Stimulated activated CD4-positive, alpha-beta T cell treated with anti-CD3 and anti-CD28 coated beads, Interleukin-4, amount 100 ng/mL, for 1 hour (primary cell): ENCODE measurements at places on chromosomes 1 and 21.

DNA sequence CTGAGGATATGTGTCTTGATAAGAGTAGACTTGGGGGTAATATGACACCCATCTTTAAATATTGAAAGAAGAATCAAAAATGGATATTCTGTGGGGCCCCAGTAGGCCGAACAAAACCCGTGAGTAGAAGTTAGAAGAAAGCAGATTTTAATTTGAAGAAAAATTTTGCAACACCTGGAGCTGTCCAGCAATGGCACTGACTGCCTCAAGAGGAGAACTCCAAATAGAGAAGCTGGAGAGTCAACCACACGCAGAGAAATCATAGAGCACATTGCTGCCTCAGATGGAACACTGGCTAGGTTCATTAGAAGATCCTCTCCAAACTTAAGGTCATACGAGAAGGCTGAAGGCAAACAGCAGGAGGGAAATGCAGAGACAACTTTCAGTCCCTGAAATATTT is 6.8 kb downstream of the NHLH1 start:
- DNase-seq: no peak

- no peak for DNase-seq
These were observed 299.8 kb downstream of the DISC1 start for GRCh38 chr1:231926340-231926739.

- DNase-seq: no peak
These were observed 640.2 kb upstream of the PKN2 start for GRCh38 chr1:88043834-88044233.

GRCh38 chr21:33108228-33108627 is 38.3 kb downstream of the OLIG1 start:
- no peak for DNase-seq

- DNase-seq: no peak
These were observed 74.6 kb downstream of the CTH start for GRCh38 chr1:70485624-70486023.

DNA sequence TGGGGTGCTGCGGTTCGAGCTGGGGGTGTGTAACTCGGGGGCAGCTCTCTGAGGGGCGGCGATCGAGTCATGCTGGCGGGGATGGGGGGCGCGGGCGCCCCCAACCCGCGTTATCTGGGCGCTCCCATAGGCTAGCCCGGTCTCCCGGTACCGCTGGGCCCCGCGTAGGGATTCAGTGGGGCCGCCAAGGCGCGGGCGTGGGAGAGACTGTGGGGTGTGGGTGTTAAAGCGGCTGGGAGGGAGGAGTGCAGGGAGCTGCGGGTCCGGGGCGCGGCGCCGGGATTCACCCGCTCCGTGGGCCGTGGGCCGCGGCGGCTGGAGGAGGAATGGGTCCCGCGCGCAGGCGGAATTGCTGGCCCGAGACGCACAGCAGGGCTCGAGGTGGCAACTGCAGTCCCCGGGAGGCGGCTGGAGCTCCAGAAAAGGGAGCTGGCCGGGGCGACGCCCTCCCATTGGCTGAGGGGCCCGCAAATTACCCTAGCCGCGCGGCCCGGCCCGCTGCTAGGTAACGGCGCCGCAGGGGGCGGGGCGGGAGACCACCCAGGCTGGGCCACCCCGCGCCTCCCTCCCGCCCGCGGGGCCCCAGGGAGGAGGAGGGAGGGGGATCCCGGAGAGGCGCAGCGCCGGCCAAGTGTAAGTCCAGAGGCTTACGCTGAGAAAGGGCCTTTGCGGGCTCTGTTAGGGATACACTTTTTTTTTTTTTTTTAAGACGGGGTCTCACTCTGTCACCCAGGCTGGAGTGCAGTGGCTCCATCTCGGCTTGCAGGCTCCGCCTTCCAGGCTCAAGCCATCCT is at the start of gene PTCH2:
Gene PTCH2, minus strand, starts transcription at position 392 of the 794 bp plus-strand sequence. Its CDS starts 321 bp downstream, at position 71.
- peak; percentile 24 for DNase-seq

- no peak for DNase-seq
These were observed 78.8 kb downstream of the C1orf21 start for GRCh38 chr1:184465489-184466146.

GRCh38 chr1:8858888-8859706 is 19.4 kb downstream of the ENO1 start:
- no peak for DNase-seq

GRCh38 chr21:28337315-28337714 is 655.4 kb downstream of the LTN1 start:
- DNase-seq: no peak

GRCh38 chr21:45528028-45528705 is 14.1 kb downstream of the SLC19A1 start:
- no peak for DNase-seq

DNA sequence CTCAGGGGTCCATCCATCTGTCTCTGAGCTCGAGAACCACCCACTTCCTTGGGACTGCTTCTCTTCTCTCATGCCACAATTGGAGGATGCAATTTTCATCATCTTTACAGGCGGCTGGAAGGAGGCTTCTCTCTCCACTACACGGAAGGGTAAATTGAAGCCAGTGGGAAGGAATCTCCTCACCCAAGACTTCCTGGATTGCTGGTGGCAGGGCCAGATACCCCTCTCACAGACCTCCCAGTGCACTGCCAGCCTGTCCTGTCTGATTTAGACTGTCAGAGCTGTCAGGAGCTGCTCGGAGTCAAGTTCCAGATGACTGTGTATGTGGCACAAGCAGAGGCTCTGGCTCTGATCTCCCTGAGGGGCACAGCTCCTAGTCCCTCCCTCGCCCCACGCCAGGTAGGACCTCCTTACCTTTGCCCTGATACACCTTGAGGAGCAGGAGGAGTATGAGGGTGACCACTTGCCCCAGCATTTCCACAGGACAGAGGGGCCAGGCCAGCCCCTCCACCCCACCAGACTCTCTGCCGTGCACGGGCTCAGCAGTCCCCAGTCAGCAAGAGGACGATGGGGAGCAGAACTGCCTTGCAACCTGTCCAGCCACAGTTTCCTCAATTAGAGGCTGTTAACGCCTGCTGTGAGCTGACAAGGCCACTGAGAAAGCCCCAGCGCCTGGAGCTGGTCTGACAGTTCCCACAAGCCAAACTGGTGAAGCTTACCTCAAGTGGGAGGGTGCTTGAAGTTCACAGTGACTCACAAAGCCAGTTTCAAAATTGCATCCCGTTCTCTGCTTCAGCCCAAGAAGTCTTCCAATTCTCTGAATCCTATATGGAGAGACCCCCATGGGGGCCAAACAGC is at the start of gene CD244:
Gene CD244, minus strand, starts transcription at position 685 of the 858 bp plus-strand sequence. Its CDS starts 210 bp downstream, at position 475.
- DNase-seq: peak; percentile 34

DNA sequence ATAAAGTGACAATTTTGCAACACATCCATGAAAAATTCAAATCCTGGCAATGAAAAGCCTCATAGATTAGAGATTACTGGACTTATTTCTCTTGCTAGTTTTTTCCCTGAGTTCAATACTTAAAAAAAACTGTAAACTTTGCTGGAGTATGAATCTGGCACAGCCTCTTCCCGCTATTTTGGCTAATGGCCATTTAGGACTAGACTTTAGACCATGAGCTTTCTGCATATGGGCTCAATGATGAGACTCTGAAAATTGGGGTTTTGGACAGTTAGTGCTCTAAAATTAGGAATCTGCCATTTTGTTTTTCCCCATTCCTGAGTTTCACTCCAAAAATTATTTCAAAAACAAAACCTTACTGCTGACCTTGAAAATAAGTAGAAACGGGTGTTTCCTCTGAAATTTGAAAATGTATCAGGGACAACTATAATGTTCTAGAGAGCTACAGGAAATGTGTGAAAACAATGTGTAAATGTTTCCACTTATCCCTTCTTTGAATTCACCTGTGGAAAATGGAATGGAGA is 137.5 kb downstream of the HMCN1 start:
- DNase-seq: no peak

DNA sequence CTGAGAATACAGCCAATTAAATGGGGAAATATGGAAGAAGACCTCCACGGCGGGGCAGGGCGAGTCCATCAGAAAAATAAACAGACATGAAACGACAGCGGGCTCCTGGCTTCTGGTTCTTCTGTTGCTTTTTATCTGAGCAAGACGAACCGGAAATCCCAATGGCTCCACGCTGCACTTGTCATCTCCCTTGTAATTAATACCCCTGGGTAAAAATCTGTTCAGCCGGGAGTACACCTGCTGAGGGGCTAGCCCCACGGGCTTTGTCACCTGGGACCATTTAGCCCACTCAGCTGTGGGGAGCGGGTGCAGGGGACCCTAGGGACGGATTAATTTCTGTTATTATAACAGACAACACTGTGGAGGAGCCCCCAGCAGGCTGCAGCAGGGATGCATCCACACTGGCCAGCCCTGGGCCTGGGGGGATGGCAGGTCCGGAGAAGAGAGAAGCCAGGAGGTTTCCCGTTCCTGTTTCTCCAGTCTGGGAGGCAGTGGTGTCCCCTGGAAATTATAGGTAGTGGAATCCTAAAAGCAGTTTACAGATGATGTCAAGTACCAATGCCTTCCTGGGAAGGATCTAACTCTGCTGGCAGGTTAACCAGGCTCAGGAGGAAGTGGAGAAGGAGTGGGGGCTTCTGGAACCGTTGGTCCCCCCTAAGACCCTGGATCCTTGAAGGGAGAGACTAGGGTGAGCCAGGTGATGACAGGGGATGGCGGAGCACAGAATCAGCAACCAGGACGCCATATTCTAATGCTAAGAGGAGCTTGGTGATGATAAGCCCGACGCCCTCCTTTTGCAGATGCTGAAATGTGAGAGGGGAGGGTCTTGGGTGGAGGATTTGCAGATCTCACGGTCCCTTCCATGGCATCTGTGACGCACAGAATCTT is 566.1 kb downstream of the PTPRU start:
- no peak for DNase-seq

DNA sequence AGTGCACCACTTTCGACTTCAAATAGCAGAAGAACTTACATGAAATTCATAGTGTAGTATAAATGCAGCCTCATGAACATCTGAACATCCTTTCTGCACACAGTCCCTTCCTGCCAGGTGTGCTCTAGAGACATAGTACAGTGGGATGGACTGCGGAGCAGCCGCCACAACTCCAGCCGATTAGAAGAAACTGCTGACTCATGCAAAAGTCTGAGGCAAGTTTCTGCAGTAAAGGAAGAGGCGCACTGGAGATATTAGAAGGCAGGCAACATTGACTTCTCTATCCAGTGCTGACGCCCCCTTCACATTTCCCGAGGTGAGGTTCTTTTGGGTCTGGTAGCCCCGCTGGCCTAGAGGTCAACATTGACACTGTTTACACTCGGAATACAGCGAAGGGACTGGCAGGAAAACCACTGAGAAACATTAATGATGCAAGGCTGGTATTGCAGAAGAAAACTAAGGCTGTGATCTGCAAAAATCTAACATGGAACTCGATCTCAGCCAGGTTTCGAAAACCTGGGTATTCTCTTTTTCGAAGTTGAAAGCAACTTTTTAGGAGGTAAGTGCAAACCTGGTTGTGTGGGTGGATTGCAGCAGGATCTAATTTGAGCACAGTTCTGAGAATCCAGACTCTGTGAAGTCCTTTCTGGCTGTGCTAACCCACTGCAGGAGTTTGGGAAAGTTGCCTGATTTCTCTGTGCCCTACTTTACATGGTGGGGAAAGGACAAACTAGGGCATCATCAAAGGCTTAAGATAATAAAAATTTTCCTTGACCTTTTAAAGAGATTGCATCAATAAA is 90.7 kb downstream of the CDC7 start:
- no peak for DNase-seq

- DNase-seq: peak; percentile 27
These were observed 32.3 kb downstream of the VWA5B1 start for GRCh38 chr1:20322825-20323612.

DNA sequence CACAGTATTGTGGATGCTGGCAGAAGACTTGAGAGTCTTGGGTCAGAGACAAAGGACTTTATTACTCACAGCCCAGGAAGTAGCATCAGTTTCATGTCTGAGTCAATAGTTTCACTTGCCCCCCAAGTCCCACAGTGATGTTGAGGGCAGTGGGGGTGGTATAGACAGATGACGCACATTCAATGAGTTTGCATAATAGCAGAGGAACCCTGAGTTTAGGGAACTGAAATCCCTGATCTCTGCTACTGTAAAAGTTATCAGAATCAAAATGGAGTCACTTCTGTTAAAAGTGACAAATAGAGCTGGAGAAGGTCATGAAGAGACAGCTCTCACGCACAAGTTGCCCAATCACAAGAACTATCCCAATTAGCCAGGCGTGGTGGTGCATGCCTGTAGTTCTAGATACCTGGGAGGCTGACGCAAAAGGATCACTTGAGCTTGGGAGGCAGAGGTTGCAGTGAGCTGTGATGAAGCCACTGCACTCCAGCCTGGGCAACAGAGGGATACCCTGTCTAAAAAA is 11.5 kb upstream of the HCRTR1 start:
- DNase-seq: no peak

DNA sequence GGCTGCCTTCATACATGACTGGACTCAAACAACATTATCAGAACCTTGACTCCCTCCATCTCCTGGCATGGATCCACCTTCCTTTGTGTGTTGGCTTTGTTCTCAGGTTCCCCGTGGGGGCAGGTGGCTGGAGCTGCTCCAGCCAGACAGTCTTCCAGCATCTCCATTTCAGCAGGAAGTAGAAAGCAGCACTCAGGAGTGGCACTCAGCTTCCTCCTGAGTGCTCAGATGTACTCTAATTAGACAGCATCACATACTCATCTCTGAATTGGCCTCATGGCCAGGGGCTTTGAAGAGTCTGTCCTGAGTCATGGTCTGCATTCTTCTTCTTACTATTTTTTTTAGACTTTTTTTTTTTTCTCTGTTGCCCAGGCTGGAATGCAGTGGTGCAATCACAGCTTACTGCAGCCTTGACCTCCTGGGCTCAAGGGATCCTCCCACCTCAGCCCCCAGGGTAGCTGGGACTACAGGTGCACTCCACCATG is 27.9 kb downstream of the OVAAL start:
- no peak for DNase-seq

- DNase-seq: no peak
These were observed 27.3 kb downstream of the OPTC start for GRCh38 chr1:203521074-203521794.

DNA sequence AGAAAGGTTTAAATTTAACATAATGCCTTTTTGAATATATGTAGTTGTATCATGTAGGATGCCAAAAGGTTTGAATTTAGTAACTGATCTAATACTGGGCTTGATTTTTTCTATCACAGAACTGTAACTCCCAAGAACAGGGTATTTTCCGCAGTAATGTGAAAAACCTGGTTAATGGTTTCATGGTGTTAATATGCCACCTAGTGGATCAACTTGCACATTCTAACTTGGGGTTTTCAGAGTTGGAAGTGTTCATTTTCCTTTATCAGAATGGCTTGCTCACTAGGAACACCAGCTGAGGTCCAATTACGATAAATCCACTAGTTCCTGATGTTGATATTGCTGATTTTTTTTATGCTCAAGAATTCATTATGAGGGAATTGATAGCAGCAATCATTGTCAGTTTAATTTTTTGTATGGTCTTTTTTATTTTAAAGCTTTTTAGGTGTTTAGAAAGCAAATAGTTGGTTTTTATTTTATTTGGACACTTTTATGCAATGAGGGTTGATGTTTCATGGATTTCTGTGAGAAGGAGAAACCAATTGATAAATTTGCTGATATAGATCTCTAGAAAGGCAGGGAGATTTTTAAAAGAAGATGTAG is 157.2 kb downstream of the PLA2G4A start:
- no peak for DNase-seq
